ENCODE measurements at places on chromosomes 3 and 15.

DNA sequence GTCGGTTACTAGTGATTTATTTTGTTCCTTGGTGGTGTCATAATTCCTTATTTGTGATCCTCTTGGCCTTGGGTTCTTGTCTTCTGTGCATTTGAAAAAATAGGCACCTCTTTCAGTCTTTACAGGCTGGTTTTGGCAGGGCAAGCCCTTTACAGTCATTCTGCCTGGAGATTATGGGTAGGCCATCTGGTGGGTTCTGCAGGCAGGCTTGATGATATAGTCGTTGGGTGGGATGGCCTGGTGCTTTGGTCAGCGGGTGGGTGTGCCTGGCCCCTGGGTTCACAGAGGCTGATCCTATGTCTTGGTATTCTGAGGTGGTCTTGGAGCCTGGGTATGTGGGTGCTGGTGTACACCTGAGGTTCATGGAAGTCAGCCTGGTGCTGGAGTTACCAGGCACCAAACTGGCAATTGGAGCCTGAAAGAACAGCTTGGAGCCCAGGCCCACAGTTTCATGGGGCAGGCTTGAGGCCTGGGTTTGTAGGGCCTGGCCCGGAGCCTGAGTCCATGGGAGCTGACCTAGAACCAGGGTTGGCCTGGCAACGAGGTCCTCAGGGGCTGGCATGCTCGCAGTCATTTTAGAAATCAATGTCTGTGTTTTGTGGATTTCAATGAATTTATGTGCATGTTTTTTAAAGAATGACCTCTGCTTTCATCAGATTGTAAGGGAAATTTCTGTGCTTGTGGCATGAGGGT is 63.3 kb downstream of the DOCK3 start:
- no peak for DNase-seq

DNA sequence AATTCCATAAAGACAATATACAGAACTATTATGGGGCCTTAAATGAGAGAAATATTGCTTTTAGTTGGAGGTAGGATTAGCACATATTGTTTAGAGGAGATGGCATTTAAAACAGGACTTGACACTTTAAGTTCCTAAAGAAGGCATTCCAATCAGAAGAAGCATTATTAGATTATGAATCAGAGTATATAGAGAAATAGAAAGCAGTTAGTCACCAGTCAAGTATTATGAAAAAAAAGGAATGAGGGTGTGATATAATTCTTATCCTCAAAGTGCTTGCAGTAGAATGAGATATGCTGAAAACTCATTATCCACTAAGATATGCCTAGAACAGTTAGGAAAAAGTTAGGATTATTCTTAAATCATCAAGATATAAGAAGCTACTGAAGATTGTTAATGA is 456.2 kb downstream of the ZNF385D start:
- no peak for DNase-seq

DNA sequence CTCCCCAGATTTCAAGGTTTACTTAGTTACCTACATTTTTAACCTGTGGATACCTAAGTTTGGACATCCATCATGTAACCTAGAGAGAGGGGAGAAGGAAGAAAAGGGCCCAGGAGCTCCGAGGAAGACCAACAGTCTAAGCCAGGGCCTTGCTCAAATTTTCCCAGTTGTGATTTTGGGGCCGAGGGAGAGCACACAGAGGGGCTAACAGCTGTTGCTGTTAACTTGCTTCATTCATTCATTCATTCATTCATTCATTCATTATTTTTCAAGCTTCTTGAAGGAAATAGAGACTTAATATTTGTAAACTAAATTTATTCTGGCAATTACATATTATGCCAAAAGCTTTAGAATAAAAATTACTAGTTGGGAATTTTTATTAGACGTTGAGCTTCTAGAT is 22.9 kb downstream of the SYNM start:
- no peak for DNase-seq

DNA sequence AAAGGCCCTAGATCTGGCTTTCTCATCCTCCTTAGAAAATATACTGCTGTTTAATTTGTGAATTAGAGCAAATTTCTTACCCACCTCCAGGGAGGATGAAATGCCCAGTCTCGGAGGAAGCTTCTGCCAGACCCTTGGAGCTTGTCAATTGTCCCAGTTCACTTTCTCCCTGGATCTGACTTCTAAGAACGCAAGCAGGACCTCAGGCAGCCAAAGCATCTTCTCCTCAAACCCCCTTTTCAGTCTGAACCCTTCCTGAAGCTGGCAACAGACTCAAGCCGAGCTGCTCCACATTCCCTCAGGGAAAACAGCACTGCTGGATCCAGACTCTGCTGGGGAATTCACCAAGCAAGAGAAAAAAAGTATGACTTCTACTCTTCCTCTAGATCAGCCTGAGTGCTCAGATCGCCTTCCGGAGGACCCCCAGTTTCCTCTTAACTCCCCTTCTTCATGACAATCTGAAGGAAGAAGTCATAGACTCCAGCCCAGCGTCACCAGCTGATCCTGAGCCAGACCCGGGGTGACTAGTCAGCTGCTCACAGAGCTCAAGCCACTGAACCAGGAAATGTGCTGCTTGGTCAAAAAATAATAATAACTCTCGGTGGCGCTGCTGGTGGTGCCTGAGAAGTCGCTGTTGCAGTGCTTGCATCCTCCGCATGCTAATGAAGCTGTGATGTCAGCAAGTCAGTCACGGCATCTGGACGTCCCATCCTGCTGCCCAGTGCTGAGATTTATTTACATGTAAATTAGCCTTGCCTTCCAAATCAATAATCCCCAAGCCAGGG is at the start of gene PRICKLE2:
TSS of gene PRICKLE2 (minus strand) at position 641 of the 785 bp plus-strand sequence. CDS start 26,539 bp downstream, outside the sequence.
- peak; percentile 90 for DNase-seq

DNA sequence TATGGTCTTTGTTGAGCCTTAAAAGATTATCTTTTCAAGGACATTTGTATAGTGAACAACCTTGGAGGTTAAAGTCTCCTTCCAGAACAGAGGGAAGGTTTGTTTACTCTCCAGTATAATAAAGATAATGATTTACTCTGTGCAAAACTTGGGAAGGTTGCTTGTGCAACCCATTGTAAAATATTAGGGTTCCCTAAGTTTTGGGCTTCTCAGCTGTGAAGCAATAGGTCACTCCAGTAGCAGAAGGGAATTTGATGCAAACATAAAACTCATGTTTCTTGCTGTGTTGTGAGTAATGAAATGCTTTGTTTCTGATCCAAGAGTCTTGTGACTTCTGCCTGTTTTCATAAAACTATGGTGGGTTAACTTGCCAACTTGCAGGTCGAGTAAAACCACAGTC is 177.5 kb downstream of the SUCNR1 start:
- DNase-seq, result no peak

- DNase-seq, result no peak
Observed at GRCh38 chr15:88894819-88895767, at the start of gene HAPLN3. Gene HAPLN3 (minus strand): TSS chr15:88895544. CDS start chr15:88887298, 8,246 bp downstream.

GRCh38 chr3:192861972-192862371 is 55.7 kb downstream of the MB21D2 start:
- DNase-seq, result no peak

DNA sequence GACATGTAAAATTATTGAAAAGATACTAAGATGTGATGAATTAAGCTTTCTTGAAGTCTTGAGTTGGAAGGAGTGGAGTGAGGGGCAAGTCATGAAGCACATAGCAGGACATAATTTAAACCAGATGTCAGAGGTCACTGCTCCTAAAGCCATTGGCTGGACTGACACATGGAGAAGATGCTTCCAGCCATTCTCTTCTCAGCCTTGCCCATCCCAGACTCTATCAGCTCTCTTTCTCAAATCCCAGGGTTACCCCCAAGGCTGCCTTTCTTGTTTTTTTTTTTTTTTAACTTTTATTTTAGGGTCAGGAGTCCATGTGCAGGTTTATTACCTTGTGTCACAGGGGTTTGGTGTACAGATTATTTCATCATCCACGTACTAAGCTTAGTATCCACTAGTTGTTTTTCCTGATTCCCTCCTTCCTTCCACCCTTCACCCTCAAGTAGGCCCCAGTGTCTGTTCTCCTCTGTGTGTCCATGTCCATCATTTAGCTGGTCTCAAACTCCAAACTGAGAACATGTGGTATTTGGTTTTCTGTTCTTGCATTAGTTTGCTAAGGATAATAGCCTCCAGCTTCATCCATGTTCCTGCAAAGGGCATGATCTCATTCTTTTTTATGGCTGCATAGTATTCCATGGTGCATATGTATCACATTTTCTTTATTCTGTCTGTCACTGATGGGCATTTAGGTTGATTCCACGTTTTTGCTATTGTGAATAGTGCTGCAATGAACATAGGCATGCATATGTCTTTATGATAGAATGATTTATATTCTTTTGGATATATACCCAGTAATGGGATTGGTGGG is 18.9 kb downstream of the XIRP1 start:
- DNase-seq, result no peak

- DNase-seq, result peak; percentile 51
Observed at GRCh38 chr3:39937874-39938273, 128.5 kb downstream of the MYRIP start.

DNA sequence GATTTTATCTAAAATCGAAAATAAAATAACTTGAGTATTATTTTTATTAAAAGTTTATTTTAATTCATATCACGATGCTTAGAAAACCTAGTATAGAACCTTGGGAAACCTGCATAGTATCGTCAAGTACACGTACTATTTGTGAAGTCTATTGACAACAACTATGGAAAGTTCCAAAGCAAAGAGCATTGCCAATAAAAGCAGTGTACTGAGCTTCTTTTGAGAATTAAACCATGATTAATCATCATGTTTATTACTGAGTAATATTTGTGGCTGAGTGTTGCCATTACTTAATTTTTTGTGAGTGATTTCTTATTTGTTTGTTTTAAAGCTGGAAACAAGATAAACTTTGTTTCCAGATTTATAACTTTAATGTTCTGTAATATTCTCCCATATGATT is 674.1 kb downstream of the CADM2 start:
- DNase-seq, result no peak

DNA sequence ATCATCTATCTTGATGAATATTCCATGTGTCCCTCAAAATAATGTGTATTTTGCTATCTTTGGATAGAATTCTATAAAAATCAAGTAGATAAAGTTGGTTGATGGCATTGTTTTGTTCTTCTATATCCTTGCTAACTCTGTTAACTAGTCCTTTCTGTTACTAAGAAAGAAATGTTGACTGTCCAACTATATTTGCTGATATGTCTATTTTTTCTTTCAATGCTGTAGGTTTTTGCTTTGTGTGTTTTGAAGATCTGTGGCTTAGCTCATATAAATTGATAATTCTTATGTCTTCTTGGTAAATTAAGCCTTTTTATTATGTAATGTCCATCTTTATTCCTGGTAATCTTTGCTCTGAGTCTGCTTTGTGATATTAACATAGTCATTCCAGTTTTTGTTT is 70.9 kb downstream of the SUCNR1 start:
- DNase-seq, result no peak

DNA sequence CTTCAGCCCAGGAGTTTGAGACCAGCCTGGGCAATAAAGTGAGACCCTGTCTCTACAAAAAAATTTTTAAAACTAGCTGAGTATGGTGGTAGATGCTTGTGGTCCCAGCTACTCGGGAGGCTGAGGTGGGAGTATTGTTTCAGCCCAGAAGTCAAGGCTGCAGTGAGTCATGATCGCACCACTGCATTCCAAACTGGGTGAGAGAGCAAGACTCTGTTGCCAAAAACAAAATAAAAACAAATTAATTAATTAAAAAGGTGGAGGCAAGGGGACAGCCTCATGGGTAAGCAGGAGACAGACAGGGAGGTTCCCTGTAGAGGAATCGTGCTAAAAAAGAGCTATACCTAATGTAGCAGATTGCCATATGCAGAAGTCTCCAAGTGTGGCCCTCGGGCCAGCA is 12.6 kb downstream of the HAPLN3 start:
- DNase-seq, result no peak

DNA sequence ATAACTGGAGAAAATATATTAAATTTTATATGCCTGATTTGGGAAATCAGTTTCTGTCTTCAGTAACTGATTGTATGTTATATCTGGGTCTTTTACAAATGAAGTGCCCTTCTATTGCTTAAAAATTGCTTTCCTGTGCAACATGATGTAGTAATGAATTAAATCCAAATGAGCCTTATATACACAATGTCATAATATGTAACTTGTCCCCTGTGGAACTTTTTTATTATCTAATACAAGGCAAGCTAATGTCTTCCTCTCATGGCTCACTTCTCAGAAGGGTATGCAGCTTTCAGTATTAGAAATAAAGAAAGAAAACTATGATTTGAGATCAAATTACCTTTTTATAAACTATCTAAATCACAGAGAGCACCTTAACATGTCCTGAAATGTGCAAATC is 248.9 kb downstream of the NAALADL2 start:
- no peak for DNase-seq

DNA sequence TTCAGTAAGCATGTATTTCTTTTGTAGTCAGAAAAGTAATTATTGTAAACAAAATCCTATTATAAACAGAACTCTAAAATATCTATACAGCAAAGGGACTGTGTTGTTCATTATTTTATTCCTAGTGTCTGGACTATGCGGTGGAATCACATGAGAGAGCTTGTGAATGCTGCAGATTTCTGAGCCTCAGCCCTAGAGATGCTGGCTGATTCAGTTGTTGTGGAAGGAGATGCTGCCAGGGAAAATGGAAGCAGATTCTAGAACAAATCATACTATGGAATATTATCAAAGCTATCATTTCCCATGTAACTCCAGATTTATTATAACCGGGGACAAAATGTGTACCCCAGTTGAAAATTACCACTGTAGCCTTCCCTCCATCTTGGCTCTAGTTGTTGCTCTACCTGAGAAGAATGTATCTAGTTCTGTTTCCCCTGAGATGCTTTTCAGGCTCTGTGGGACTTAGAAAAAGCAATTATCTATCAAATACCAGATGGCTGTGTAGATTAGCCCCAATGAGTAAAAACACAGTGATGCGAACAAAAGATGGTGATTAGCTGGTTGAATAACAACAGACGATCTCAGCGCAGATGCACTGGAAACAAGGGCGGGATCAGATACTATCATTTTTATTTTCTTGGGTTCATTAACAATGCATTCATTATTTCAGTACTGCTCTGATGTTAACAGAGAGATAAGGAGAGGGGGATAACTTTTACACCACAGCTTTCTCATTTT is 131.3 kb downstream of the TMEM108 start:
- peak; percentile 29 for DNase-seq

DNA sequence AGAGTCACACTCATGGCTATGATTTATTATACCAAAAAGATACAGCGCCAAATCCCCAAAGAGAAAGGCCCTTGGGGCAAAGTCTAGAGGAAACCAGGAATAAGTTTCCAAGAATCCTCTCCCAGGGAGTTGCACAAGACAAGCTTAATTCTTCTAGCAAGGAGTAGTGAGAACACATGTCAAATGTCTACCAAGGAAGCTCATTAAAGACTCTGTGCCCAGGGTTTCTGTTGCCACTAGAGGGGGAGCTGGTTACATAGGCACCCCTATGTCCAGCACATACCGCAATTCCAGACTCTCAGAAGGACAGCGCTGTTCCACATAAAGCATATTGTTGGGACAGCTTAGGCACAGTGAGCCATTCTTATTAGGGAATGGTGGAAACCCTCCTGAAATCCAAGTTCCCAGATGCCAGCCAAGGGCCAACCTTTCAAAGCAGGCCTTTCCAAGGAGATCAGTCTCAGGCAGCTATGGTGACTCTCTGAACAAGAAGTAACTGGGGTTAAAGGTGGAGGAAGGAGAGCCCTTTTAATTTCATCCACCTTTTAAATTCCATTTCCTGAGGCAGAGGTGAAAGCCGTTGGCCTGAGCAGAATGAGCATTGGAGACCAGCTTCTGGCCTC is 194.2 kb downstream of the UACA start:
- peak; percentile 78 for DNase-seq

GRCh38 chr15:74788683-74789151 is 6.8 kb downstream of the CSK start:
- DNase-seq, result no peak

- no peak for DNase-seq
Observed at GRCh38 chr15:88911766-88912118, 1.4 kb downstream of the MFGE8 start.

GRCh38 chr3:176839901-176840300 is 357.4 kb downstream of the TBL1XR1 start:
- DNase-seq, result no peak

GRCh38 chr15:84840255-84840654 is 23.1 kb downstream of the ALPK3 start:
- DNase-seq, result no peak

Data from pons (tissue), 1 donor.